ENCODE measurements at places on chromosomes 16 and 17. TPM values are rescaled to one million over a fixed set of nuclear protein-coding genes. Genes with fewer than 3 reads are reported as not detected.

Gene CPPED1
- 5.4 TPM for total RNA-seq

DNA sequence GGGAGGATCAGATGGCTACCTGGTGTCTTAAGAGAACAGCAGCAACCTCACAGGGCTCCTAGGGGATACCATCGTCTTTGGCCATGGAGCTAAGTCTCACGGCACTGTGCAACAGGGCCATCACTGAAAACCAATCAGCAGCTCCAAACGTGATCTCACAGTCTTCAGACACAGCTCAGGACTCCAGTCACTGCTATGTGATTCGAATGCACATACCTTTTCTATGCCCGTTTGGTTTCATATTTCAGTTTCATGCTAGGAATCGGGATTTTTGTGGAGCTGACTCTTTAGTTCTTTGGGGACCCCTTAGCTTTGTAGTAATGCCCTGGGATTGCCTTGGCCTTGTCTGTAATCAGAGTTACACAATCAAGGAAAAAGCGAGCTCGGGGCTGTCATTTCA, 162.8 kb upstream of the CDH11 start:
- ATAC-seq: no peak

GRCh38 chr17:22443061-22443460, 750.7 kb downstream of the KCNJ18 start:
- no peak for ATAC-seq

GRCh38 chr17:49018116-49018612, 21.0 kb downstream of the IGF2BP1 start:
- no peak for ATAC-seq

DNA sequence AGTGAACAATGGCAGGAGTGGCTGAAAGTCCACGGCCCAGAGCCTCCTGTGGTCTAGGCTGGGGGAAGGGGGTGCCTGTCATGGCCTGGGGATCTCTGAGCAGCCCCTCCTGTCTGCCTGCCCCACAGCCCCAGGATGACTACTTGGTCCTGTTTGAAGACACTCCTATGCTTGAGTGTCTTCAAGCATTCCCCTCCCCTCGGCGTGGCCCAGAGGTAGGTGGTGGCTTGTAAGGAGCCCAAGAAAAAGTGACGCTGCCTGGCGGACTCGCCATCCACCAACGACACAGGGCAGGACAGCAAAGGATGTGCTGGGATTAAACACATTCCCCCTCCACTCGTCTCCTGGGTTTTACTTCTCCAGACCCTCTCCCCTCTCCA, 5.7 kb downstream of the SULT1A1 start:
- no peak for ATAC-seq

Gene GCGR
- total RNA-seq: not detected

GRCh38 chr17:82685291-82685690, 13.2 kb downstream of the RAB40B start:
- no peak for ATAC-seq

Gene GP2
- total RNA-seq: not detected

DNA sequence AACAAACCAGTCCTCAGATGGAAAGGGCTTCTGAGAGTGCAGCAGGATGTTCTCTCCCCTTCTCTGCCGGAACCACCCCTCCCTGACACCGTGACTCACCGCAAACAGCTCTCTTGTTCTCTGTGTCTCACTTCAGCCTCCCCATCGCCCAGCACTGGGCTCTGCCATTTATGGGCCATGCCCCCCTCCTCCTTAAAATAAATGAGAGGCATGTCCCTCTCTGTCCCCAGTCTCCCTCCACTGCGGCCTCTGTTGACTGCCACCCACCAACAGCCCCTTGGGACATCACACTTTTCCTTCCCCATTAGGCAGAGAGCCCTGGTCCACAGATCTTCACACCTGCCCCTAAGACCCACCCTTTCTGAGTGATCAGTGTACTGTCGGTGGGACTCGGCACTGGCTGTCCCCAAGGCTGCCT, 6.3 kb downstream of the CCDC102A start:
- peak; percentile 80 for ATAC-seq

Gene CDH1
- total RNA-seq: 0.10 TPM

DNA sequence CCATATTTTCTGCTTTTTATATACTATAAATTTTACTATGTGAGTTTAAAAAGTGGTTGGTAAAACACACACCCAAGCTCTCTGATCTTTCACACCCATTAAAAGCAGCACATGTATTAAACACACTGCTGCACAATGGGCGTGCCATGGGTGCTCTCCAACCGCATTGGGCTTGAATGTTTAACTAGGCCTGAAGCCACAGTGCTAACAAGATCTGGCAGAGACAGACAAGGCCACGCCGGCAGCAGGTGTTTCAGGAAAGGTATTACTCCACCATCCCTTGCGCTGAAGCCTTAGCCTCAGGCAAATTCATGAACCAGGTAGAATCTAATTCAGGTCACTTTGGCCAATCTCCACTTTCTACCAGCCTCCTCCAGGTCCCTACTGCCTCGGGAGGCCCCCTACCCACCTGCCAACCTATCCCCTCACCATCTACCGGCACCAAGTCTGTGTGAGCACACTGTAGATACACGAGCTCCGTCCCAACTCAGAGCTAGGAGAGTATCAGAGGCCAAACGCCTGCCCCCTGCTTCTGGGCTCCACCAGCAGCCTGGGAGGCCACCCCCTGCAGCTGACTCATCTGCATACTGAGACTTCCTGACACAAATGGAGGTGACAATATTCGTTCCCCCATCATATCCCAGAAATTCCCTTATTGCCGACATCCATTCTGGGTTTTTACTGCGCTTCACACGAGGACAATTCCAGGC, 95.0 kb downstream of the ADCY9 start:
- ATAC-seq: no peak

- ATAC-seq: no peak
Observed at GRCh38 chr17:44417553-44417952, 28.1 kb upstream of the ITGA2B start.

- no peak for ATAC-seq
Observed at GRCh38 chr17:39391448-39391847, 10.0 kb downstream of the FBXL20 start.

DNA sequence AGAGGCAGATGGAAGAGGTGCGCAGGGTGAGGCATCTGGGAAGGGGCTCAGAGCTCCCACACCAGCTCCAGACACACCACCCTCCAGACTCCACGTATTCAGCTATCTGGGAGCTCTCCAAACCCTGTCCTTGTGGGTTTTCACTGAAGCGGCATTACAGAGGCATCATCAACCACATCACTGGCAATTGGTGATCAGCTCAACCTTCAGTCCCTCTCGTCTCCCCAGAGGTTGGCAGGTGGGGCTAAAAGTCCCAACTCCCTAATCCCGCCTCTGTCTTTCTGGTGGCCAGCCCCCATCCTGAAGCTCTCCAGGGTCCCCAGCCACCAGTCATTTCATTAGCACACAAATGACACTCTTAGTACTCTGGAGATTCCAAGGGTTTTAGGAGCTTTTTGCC, 123.9 kb downstream of the KCNJ12 start:
- ATAC-seq: no peak

Gene KRT17
- total RNA-seq: 0.17 TPM

GRCh38 chr17:15123593-15124263, 141.4 kb downstream of the PMP22 start:
- ATAC-seq: no peak

GRCh38 chr17:48589831-48590606, at the start of gene HOXB3:
HOXB3 (minus strand) TSS chr17:48590241; CDS start chr17:48552474, 37,767 bp downstream.
- ATAC-seq: peak; percentile 5

Gene KRTAP2-1
- total RNA-seq: not detected

Gene ABCA8
- 3.6 TPM for total RNA-seq

- ATAC-seq: peak; percentile 76
Observed at GRCh38 chr17:7191571-7192270, 12.6 kb upstream of the ASGR1 start.

DNA sequence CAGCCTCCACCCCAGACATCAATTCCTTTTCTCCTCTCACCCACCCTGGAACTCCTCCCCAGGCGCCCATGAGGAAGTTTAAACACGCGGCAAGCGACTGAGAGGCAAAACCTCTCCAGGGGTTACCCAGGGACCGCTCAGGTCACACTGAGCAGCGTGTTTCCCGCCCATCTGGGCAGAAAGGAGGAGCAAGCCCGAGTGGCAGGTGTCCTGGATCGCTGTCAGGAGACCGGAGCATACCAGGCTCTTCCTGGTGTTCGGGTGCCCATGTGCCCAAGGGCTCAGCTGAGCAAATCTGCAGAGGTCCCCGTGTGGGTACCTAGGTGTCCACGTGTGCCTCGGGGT, 491 bp downstream of the SLC25A19 start:
- no peak for ATAC-seq
